ENCODE measurements at places on chromosomes 3 and 15.

- DNase-seq = no peak
These were observed 10.5 kb downstream of the SEMA4B start for GRCh38 chr15:90211440-90212143.

DNA sequence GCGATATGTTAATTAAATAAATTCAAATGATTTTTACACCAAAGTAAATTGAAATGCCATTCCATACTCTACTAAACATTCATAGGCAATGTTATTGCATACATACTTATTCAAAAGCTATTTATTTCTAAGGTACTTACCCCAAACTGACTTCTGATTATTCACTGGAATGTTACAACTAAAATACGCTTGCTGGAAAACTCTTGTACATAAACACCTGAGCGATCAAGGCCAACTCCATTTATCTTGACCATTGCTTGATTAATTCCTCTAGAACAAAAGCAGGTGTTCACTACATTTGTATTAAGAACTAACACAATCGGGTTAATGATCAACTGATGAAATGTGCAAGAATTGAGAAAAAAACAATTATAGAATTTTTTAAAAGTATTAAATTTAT lies at the start of gene SERPINI2:
Gene SERPINI2, minus strand, starts transcription at position 180 of the 400 bp plus-strand sequence. CDS start 2,208 bp downstream, outside the sequence.
- no peak for DNase-seq

- no peak for DNase-seq
These were observed 2.8 kb downstream of the RPS17 start for GRCh38 chr15:82537351-82537908.

GRCh38 chr15:80462836-80463512 lies 58.8 kb downstream of the ARNT2 start:
- DNase-seq = no peak

GRCh38 chr15:66399276-66399675 lies 12.6 kb downstream of the MAP2K1 start:
- no peak for DNase-seq

- no peak for DNase-seq
These were observed 220.0 kb upstream of the UBE2E2 start for GRCh38 chr3:22982981-22983587.

GRCh38 chr3:176075046-176075445 lies 1122.2 kb downstream of the TBL1XR1 start:
- no peak for DNase-seq

GRCh38 chr3:20666091-20666490 lies 480.1 kb upstream of the SGO1 start:
- no peak for DNase-seq

DNA sequence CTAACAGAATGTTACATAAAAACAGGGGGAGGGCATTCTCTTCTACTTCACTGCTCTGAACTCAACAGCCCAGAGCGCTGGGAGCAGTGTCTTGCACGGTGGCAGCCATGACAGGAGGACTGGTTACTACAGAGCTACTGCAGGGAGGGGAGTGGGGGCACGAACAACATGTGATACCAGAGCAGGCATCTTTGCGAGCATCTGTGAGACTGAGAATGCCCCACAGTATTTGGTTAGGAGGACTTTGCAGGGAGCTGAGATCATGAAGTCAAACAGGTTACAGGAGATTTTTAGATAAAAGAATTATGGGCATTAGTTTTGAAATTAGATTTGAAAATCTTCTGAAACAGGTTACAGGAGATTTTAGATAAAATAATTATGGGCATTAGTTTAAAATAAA lies 58.8 kb upstream of the GOLGA8B start:
- no peak for DNase-seq
